Stimulated activated CD8-positive, alpha-beta memory T cell treated with anti-CD3 and anti-CD28 coated beads, Interleukin-7, amount 100 ng/mL, for 1 hour (primary cell): ENCODE measurements at places on chromosomes 4 and X.

DNA sequence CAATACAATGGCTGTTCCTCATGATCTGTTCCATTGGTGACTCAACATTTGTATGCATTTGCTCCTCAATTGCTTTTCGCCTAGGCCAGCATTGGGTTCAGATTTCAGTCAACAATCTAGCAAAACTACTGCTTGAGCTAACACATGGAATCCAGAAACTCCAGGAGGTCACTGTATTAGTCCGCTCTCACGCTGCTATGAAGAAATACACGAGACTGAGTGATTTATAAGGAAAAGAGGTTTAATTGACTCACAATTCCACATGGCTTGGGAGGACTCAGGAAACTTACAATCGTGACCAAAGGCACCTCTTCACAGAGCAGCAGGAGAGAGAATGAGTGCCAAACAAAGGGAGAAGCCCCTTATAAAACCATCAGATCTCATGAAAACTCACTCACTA lies 67.1 kb downstream of the RXFP1 start:
- DNase-seq, result no peak

- DNase-seq, result no peak
Measured at GRCh38 chr4:7017446-7018048, 25.6 kb upstream of the TADA2B start.

GRCh38 chr4:119212234-119212963 lies at the start of gene USP53:
USP53 (plus strand) TSS chr4:119212713; CDS start chr4:119239760, 27,047 bp downstream.
- DNase-seq, result peak; percentile 92

DNA sequence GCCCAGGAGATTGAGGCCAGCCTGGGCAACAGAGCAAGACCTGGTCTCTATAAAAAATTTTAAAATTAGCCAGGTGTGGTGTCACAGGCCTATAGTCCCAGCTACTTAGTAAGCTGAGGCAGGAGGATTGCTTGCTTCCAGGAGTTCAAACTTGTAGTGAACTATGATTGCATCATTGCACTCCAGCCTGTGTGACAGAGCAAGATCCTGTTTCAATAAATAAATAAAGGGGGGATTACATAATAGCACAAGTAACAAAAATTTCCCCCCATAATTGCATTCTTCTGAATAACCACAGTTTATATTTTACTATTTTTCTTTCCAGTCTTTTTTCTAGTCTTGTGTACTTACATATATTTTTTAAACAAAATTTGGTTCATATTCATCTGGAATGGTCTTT lies 135.6 kb downstream of the CHIC2 start:
- no peak for DNase-seq

- DNase-seq, result no peak
Measured at GRCh38 chrX:22296871-22297270, 24.2 kb downstream of the CBLL2 start.

DNA sequence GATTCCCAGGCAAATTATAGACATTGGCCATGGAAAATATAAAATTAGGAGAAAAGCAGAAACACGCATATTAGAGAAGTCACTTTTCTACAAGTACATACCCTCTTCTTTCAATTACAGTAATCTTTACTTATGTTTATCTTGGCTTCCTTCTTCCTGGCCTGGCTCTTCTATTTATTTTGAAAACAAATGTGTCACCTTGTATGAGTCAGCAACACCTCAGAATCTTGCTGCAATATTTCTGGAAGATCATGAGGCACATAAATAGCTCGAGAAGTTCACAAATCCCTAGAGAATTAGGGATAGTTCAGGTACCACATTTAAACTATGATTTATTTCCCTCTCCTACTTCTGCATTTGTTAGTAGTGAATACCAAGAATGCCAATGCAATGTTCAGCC lies 124.6 kb downstream of the ANOS1 start:
- no peak for DNase-seq

DNA sequence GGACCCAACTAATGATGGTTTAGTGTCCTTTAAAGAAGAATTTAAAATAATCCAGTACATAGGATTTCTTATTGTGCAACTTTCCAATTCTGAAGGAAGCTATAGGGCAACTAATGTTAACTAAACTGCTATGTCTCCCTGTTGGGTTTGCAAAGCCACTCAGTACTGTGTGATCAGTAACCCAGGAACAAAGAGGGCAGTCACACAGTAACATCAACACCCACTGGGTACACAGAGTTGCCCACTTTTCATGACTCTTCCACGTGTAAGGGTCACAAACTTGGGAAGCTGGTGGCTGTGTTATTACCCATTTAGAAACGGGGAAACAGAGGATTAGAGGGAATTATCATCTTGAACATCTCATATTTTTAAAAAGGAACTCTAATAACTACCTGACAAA lies 555.0 kb upstream of the DIPK2B start:
- no peak for DNase-seq

DNA sequence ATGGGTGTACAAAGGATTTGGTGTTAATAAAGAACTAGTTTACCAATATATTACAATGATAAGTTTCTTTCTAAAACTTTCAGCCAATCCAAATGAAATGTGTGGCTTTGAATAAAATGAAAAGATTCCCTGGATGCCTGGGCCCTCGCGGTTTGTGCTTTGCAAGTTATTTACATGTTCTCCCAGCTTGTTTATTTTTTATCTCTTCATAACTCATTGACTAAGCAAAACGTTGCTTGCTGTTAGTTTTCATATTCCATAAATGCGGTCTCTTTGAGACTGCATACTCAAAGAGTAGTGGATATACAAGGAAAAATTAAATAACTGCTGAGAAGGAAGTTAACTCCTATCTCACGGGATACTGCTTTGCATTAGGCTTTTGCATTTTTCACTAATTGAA lies 26.0 kb downstream of the FHDC1 start:
- DNase-seq, result no peak

DNA sequence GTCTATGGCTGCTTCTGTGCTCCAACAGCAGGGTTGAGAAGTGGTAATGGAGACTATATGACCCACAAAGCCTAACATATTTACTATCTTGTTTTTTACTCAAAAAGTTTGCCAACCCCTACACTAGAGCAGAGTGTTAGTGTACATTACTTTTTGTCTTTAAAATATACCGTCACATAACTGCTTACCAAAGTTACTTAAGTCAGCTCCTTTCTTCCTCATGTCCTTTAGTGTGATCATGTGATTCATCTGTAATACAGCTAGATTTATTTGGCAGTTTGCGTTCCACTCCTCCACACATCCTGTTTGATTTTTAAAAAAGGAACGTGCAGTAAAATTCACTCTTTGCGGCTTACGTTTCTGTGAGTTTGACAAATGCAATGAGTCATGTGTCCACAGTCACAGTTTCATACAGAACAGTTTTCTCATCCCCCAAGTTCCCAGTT lies 162.4 kb upstream of the GPRIN3 start:
- no peak for DNase-seq

GRCh38 chrX:118153270-118153669 lies 36.7 kb upstream of the KLHL13 start:
- DNase-seq, result no peak

- DNase-seq, result no peak
Measured at GRCh38 chrX:7943600-7944245, 16.5 kb upstream of the PNPLA4 start.

DNA sequence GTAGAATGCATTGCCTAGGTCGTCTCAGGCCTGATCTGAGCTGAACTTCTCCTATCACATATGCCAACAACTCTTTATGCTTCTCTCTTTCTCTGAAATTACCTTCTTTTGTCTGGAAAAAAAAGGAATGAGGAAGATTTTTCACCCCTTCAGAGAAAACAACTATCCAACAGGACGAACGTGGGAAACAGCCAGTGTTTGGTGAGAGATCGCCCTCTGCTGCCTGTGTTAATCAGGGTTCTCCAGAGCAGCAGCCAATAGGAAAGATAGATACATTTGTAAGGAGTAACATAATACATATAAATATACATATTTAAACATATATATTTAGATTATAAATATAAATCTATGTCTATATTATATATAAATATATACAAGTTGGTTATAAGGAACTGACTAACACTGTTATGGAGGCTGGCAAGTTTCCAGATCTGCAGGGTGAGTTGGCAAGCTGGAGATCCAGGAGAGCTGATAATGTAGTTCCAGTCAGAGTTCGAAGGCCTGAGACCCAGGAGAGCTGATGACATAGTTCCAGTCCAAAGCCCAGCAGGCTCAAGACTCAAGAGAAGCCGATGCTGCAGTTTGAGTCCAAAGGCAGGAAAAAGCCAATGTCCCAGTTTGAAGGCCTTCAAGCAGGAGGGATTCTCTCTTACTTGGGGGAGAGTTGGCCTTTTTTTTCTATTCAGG lies 13.3 kb downstream of the CETN2 start:
- no peak for DNase-seq

DNA sequence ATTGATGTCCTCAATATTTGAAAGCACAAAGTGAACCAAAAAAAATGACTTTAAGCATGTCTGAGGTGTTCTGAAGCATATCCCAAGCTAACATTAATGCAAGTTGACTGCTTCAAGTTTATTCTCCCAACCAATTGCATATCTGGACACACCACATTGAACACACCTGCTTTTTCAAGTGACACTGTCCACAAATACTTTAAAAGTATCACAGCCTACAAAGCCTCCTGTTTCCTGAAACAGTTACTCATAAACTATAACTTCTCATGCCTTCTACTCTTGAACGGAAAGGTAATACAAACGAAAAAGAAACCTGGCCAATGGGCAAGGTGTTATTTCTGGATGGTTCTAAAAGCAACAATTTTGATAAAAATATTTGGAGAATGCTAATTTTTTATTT lies 1.1 kb downstream of the CDKL2 start:
- DNase-seq, result no peak

DNA sequence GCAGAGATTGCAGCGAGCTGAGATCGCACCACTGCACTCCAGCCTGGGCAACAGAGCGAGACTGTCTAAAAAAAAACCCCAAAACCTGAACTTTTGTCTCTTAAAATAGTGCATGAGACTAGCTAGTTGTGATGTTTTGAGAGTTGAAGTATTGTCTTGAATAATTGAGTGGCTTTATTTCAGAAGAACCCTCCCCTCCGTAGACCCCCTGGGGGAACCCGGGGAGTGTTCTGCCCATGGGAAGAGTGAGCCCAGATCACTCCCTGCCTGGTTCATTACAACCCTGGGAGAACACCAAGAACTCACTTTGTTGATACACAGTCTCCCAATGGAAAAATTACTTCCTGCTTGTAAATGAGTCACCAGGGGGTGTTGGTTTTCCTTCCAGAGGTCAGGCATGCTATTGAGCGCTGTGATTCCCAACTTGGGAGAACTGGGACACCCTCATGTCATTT lies 65.3 kb upstream of the SHISA3 start:
- DNase-seq, result no peak

DNA sequence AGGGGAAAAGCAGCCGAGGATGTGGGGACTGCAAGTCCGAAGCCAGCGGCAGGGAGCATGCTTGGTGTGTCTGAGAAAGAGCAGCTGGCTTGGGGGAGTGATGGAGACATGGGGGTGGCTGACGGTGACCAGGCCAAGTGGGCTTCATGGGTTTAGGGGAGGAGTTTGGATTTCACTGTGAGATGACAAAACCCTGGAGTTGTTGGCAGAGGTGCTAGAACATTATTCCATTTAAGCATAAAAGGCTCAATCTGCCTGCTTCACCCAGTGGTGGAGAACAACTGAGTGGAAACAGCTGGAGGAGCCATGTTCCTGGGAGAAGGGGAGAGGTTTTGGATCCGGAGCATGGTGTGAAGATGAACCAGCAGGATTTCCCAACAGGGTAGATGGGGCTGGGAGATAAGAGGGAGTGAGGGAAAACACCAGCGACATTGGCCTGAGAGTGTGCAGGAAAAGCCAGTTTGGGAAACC lies 318.0 kb upstream of the TAPT1 start:
- no peak for DNase-seq

GRCh38 chrX:130385520-130385919 lies at the start of gene GPR119:
GPR119 (minus strand) TSS chrX:130385674; CDS start chrX:130385447, 227 bp downstream.
- no peak for DNase-seq

DNA sequence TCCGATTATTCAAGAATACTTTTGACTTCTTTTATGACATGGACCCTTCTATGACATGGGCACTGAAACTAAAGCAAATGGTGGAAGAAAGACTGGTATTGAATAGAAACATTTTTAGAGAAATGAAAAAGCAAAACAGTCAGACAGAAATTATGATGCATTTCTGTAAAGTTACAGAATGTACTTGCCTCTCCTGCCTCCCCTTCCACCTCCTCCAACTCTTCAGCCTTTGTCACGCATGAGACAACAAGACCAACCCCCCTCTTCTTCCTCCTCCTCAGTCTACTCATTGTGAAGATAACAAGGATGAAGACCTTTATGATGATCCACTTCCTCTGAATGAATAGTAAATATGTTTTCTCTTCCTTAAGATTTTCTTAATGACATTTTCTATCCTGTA lies 46.3 kb upstream of the HUWE1 start:
- no peak for DNase-seq

DNA sequence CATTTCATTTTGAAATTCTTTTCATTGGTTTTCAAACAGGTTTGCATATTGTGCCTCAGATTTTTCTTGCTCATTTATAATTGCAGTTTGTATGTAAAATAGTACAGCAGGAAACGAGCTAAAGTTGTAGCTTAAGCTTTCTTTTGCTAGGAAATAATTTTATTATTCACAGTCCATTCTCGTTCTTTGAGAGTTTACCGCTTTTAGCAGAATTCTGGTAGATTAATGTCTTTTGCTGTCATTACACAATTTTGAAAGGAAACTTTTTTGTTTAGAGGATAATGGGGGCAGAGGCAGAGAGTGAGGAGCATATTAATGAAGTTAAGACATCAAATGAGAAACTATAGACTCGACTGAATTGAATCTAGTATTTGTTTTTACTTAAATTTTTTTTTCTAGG lies 10.5 kb downstream of the LSM6 start:
- no peak for DNase-seq
